Stimulated activated CD8-positive, alpha-beta memory T cell treated with anti-CD3 and anti-CD28 coated beads, Interleukin-15, amount 100 ng/mL, for 4 hours (primary cell): ENCODE measurements at places on chromosomes 7 and 10.

DNA sequence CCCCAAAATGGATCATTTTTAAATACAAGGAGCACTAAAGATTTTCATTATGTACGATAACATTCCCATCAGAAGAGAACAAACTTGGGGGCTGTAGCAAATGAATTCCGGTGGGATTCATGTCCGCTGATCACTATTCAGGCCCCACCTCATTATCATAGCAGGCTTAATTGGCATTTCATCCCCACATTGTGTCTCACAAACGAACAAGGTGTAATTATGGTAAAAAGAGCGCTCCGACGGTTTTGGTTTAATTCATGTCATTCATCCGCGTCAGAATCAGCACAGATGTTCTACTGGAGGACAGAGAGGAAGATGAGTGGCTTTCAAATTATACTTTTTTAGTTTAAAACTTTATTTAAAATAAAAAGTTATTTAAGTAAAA lies 124.7 kb downstream of the MAD1L1 start:
- DNase-seq, result no peak

DNA sequence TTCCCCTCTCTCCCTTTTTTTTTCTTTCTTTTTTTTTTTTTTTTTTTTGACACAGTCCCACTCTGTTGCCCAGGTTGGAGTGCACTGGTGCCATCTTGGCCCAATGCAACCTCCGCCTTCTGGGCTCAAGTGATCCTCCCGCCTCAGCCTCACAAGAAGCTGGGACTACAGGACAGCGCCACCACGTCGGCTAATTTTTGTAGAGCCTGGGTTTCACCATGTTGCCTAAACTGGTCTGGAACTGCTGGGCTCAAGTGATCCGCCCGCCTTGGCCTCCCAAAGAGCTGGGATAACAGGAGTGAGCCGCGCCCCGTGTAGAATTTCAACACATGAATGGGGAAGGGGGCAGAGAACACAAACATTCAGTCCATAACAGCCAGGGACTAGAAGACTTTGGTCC lies 2.6 kb upstream of the SP4 start:
- DNase-seq, result no peak

GRCh38 chr10:64134676-64135075 lies 613.5 kb downstream of the REEP3 start:
- DNase-seq, result no peak

GRCh38 chr7:140903741-140904480 lies 20.8 kb downstream of the BRAF start:
- no peak for DNase-seq

- DNase-seq, result no peak
These were observed 1.8 kb upstream of the HK1 start for GRCh38 chr10:69276503-69276902.

DNA sequence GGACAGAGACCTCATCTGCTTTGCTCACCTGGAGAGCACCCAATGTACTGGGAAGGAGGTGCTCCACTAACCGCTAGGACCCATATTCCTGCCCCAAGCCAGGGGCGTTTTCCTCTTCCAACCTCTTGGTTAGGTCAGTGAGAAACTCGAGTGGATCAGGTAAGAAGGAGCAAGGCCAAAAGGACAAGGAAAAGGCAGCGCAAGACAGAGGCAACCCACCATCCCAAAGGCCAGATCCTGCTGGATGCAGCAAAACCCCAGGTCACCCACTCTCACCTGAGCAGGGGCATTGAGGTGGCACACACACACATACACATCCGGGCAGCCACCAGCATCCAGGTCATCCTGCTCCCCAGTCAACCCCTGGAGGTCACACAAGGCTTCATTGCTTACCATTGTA lies 105.1 kb downstream of the GRID1 start:
- DNase-seq, result no peak

- DNase-seq, result no peak
These were observed 147.6 kb upstream of the AOAH start for GRCh38 chr7:36871863-36872262.

GRCh38 chr7:27148031-27148755 lies 619 bp upstream of the HOXA6 start:
- no peak for DNase-seq

- DNase-seq, result no peak
These were observed 83.2 kb downstream of the SLC16A9 start for GRCh38 chr10:59626523-59626869.

GRCh38 chr10:119302172-119302571 lies 94.8 kb downstream of the GRK5 start:
- no peak for DNase-seq

DNA sequence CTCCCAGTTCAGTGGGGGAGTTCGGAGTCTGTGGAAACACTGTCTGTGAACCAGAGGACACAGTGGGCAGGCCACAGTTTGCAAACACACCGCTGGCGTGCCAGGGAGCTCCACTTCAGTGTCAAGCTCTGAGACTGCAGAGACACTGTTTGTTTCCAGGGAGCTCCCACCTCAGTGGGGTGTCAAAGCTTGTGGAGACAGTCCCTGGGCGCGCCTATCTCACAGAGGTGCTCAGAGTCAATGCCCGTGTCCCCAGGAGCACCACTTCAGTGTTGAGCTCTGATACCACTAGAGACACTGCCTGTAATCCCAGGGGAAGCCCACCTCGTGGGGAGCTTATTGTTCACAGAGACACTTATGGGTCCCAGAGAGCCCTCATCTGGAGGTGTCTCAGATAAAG lies 4.3 kb downstream of the MYO1G start:
- no peak for DNase-seq

- DNase-seq, result no peak
These were observed 28.3 kb upstream of the AFAP1L2 start for GRCh38 chr10:114432566-114433093.

GRCh38 chr7:74708569-74709275 lies 51.2 kb downstream of the GTF2I start:
- no peak for DNase-seq

DNA sequence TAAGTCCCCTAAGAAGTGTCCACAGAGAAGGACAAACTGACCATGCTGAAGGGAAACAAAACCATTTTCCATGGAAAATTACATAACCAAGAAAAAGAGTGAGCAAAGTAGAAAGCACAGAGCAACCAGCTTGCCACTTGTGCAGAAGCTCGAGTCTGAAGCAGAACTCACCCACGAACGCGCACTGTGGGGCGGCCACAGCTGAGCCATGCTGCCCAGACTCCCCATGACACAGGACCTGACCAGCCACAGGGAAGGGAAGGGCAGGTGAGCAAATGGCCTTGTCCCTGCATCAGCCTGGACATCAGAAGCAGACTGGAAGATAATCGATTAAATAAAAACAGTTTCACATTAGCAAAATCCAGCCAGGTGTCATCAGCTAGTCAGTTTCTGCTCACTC lies 95.7 kb downstream of the TCERG1L start:
- DNase-seq, result no peak

DNA sequence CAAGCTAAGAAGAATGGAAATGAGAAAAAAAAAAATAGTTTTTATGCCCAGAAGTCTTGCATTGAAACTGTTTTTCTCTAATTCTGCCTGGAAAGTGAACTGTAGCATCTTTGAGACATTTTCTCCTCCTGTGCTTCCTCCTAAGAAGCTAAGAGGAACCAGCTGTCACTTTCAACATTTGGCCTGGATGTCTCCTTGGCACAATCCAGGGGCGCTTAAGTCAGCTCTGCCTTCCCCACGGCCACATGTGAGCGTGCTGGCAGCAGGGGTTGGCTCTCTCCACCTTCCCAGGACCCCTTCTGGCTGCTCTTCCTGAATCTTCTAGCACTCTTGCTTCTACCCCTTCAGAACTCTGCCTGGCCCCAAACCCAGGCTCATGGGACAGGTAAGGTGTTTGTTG lies 289.6 kb upstream of the ADARB2 start:
- DNase-seq, result no peak

- DNase-seq, result no peak
These were observed 443.2 kb downstream of the REEP3 start for GRCh38 chr10:63964406-63964805.

DNA sequence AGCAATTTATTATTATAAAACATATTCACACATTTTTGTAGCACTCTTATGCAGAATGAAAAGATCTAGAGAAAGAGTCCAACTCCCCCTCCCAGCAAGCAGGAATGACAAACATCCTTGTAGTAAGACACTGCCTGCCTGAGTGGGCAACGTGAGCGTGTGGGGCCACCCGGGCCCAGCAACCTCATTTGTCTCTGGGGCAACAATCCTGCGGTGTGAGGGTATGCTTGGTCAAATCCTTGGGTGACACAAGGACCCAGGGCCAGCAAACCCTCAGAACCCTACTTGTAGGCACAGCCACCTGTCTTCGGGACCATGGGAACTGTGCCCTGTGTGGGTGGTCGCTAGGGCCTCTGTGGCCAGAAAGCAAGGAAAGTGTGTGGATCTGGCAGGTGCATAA lies 10.7 kb downstream of the RHEB start:
- no peak for DNase-seq

DNA sequence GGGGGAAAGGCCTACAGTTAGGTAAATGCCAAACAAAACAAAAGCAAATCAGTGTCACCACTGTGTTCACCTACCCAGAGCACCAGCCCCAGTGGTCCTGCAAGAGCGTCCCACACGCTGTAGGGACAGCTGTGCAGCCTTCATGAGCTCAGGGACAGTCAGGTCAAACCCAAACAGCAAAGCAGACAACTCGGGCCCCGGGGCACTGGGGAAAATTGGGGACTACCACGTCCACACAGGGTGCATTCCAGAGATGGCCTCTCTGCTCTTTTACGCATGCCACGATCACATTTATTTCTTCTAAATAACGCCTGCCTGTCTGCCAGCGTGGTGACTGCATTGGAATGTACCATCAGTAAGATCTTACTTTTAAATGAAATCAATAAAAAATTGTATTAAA lies 21.7 kb downstream of the EBF3 start:
- no peak for DNase-seq

GRCh38 chr10:67506083-67506756 lies 189.8 kb downstream of the CTNNA3 start:
- no peak for DNase-seq

DNA sequence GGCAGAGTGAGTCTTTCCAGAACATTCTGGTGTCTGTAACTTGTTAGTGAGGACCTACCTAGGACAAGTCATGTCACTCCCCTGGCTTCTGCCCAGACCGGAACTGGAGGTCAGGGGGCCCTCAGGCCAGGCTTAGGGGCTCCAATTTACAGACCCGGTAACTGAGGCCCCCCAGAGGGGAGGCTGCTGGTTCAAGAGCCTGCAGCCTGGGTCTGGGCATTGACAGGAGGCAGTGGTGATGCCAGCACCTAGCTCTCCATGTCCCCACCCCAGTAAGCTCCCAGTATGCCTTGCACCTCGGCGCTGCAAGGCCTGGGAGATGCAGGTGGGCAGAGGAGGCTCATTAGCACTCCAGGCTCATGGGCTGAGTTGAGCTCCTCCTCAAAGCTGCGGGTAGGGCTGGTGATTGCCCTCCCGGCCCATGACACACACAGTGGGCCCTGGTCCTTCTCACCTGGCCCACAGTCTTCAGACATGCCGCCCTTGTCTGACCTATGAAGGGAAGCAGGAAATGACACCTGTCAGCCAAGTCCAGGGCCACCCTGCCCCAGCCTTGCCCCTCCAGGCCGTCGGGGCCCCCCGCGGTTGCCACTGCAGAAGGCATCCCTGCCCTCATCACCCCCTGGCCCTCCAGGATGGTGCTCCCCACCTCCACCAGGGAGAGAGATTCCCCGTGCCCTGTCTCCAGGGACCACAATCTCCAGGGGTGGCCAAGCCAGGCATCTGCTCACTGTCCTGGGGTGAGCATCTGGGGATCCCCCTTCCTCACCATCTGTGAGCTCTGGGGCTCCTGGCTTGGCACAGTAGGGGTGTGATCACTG lies 88.3 kb upstream of the TMEM248 start:
- no peak for DNase-seq

DNA sequence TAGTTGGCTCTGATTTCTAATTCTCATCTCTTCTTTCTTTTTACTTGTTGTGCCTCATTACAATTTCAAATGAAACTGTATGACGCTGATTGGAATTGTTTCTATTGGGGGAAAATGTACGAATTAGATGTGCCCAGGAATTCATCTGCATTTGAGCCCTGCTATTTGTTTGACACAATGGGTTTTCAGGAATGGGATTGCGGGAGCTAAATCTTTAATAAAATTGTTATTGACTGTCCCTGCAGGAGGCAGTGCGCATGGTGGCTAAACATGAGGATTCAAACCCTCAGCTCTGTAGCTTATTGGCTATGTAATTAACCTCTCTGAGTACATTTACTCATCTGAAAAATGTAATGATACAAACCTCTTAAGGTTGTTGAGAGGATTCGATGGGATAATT lies 181.6 kb downstream of the NXPH1 start:
- DNase-seq, result no peak

GRCh38 chr10:64571056-64571455 lies 1049.9 kb downstream of the REEP3 start:
- no peak for DNase-seq

DNA sequence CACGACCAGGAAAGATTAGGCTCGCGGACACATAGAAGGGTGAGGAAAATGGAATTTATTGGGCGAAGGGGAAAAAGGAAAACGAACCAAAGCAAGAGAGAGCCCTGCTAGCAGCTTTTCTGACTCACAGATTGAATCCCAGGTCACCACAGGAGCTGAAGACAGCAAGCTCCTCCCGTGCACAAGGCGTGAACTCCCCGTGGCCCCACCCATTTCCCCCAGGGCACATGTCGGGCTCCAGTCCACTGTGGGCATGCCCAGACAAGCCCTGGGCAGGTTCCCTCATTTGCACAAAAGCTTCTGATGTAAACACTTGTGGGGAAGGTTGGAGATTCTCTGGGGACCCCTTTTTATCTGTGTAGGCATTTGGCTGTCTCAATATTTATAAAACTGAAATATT lies 582.4 kb downstream of the SUGCT start:
- DNase-seq, result no peak

DNA sequence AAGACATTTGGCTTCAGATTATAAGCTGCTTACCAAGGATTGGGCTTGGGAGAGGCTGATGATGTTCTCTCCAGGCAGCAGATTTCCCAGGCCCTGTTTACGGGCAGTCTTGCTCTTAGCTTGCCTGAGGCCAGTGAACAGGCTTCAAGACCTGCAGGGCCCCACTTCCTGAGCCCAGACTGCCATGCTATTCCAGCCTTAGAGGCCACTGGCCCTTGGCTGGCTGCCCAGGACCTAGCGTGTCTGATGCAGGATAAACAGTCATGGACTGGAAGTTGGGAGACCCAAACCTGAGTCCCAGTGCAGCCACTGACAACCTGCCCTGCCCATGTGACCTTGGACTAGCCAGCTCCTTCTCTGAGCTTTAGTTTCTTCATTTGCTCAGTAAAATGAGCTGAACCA lies 2.9 kb downstream of the PRXL2A start:
- no peak for DNase-seq

DNA sequence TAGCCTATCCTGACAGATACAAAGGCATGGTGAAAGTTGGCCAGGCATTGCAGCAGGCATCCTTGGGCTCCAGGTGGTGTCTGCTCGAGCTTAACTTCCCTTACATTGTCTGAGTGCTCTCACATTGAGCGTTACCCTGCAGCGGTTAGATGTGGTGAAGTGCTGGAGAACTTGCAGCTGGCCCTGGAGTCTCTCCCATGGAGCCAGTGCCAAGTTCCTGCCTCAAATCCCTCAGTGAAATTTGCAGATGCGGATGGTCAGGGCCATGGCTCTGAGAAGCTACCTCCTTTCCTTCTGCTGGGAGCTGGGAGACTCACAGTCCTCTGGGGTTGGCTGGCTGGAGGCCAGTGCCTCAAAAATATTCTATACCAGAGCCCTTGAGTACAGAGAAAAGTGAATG lies 3.3 kb upstream of the ZNF746 start:
- no peak for DNase-seq

- DNase-seq, result no peak
These were observed 4.2 kb upstream of the DPYSL4 start for GRCh38 chr10:132182591-132182990.
